ENCODE measurements at places on chromosomes 5 and 9. TPM values are rescaled to one million over a fixed set of nuclear protein-coding genes. Genes with fewer than 3 reads are reported as not detected.

The OR1Q1 gene
- total RNA-seq: not detected

The TBC1D9B gene
- 41.9 TPM for total RNA-seq

The SEC16A gene
- total RNA-seq: 15.3 TPM

The LOX gene
- 35.4 TPM for total RNA-seq

The PCDHA2 gene
- 0.15 TPM for total RNA-seq

The ZNF462 gene
- 0.46 TPM for total RNA-seq

The PDZD2 gene
- total RNA-seq: 9.4 TPM

The SLC1A3 gene
- total RNA-seq: 1.2 TPM

The GPRIN1 gene
- 6.5 TPM for total RNA-seq

The SPATA31C1 gene
- total RNA-seq: not detected

The ARID3C gene
- total RNA-seq: 0.30 TPM

The UBAP1 gene
- 23.7 TPM for total RNA-seq

The ZNG1A gene
- total RNA-seq: 33.5 TPM

The SCAI gene
- total RNA-seq: 3.6 TPM

The CYLC2 gene
- total RNA-seq: not detected

The KIF27 gene
- 4.1 TPM for total RNA-seq

The GPR150 gene
- total RNA-seq: 0.30 TPM

The ENHO gene
- not detected for total RNA-seq

The FGD3 gene
- total RNA-seq: not detected

The SLC22A4 gene
- total RNA-seq: 3.6 TPM

The SHOC1 gene
- total RNA-seq: not detected

The ASPN gene
- total RNA-seq: not detected

The SHROOM1 gene
- 7.3 TPM for total RNA-seq

The DAB2IP gene
- total RNA-seq: 11.6 TPM

The PRSS3 gene
- total RNA-seq: 29.9 TPM

The SGCD gene
- total RNA-seq: under 0.01 TPM

The RASEF gene
- total RNA-seq: under 0.01 TPM

The SOX30 gene
- total RNA-seq: not detected

The STPG3 gene
- not detected for total RNA-seq
